ENCODE measurements at places on chromosomes 13 and 19.

DNA sequence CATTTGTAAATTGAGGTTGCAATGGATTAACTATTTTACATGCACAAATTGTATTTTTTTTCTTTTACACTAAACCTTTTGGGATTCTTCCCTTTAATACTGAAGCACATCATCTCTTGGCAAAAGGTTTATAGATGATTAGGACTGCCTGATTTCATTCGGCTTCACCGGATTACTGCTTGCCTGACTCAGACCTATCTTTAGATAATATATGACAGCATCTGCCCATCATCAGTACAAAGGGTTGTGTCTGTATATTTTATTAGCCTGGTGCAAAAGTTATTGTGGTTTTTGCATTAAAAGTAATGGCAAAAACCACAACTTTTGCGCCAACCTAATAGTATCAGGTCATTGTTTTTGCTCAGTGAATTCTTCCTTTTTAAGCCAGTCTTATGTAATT, 316.2 kb upstream of the HTR2A start:
- no peak for DNase-seq

GRCh38 chr13:47420568-47420967, 523.7 kb upstream of the HTR2A start:
- no peak for DNase-seq

- no peak for DNase-seq
These were observed 32.3 kb downstream of the DPF1 start for GRCh38 chr19:38191747-38192146.

DNA sequence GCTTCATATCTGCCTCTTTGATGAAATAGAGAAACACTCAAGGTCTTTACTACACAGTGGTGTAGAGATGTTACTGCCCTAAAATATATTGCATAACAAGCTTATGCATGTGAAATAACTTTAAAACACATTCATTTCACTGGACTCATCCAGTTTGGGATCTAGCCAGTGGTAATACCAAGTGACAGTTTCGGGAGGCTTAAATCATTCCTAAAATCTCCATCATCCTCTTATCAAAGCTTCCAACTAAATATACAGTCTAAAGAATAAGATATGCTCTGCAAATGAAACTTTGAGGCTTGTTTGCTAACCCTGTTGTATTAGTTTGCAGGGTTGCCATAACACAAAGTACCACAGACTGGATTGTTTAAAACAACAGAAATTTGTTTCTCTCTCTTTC, 52.8 kb downstream of the THSD1 start:
- DNase-seq = no peak

- no peak for DNase-seq
These were observed 18.6 kb upstream of the TIMM44 start for GRCh38 chr19:7961920-7962626.

GRCh38 chr13:43031881-43032280, 8.5 kb downstream of the DNAJC15 start:
- no peak for DNase-seq

GRCh38 chr13:100361504-100361903, 227.1 kb downstream of the GGACT start:
- no peak for DNase-seq

GRCh38 chr13:41188584-41188983, 5.8 kb downstream of the KBTBD7 start:
- DNase-seq = no peak

GRCh38 chr19:8302357-8302691, 5.8 kb downstream of the CD320 start:
- peak; percentile 59 for DNase-seq

DNA sequence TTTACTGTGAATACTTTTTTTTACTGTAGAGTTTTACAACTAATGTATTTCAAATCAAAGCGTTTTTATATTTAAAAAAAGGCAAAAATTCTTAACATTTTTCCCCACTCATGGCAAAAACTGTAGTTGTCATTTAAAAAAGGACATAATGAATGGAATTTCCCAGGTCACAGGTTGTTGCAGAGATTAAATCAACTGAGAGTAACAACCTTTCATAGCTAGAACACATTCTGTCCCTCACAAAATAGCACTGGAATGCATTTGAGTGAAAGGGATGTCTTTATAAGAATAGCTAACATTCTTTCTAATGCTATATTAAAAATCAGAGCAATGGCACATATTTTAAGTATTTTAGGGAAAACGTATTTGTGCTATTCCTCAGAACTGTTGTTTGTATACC, 1393.3 kb upstream of the ATXN8OS start:
- no peak for DNase-seq

GRCh38 chr19:55368701-55369563, 1.3 kb downstream of the IL11 start:
- DNase-seq = no peak

- no peak for DNase-seq
These were observed 163.7 kb downstream of the KLF12 start for GRCh38 chr13:73970421-73971055.

- DNase-seq = no peak
These were observed 35.3 kb upstream of the MYO16 start for GRCh38 chr13:108594153-108594552.

GRCh38 chr13:48121733-48122132, 26.8 kb upstream of the MED4 start:
- DNase-seq = no peak

DNA sequence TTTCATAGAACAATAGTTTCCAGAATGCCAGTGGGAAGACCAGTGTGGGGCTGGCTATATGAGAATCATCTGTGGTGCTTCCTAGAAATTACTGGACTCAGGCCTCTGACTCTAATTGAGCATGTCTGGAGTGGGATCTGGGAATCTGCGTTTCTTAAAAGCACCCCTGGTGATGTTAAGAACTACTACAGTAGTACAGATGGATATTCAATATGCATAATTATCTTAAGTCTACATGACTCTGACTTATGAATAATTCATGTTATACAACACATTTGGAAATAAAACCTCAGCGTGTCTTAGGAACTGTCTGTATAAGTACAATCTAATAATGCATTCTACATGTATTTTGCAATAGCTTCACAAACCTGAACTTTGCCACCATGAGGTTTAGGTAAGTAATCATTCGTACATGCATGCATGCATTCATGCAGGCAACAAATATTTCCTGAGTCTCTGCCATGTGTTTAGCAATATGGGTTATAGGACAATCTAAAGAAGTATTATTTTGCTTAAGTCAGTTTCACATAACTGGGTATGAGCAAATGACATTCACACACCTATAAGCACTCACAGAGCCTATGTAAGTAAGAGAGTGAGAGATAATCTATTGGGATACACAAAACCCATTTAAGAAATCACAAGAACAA, 62.0 kb downstream of the EPSTI1 start:
- DNase-seq = no peak

- DNase-seq = peak; percentile 94
These were observed 264.3 kb downstream of the FOXO1 start for GRCh38 chr13:40401911-40402776.

GRCh38 chr13:83168590-83168989, 713.7 kb downstream of the SLITRK1 start:
- no peak for DNase-seq

- DNase-seq = no peak
These were observed 25.3 kb downstream of the RNASEH2B start for GRCh38 chr13:50934735-50935435.

GRCh38 chr13:44697058-44697457, 120.9 kb upstream of the TSC22D1 start:
- DNase-seq = no peak

DNA sequence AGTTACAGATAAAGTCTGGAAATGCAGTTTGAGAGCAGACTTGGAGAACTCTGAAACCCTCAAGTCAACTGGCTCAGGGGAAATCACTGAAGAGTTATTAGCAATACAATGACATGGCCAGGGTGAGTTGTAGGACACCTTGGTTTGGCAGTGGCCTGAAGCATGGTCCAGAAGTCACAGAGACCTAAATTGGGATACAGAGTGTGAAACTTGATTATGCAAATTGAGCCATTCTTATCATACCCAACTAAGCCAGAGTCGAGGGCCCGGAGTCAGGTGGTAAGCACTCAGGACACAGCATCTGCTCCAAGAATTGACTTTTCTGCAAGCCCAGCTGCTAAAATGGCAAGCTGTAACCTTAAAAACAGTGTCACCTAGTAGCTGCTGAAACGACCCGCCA, 224.5 kb downstream of the DCLK1 start:
- no peak for DNase-seq

DNA sequence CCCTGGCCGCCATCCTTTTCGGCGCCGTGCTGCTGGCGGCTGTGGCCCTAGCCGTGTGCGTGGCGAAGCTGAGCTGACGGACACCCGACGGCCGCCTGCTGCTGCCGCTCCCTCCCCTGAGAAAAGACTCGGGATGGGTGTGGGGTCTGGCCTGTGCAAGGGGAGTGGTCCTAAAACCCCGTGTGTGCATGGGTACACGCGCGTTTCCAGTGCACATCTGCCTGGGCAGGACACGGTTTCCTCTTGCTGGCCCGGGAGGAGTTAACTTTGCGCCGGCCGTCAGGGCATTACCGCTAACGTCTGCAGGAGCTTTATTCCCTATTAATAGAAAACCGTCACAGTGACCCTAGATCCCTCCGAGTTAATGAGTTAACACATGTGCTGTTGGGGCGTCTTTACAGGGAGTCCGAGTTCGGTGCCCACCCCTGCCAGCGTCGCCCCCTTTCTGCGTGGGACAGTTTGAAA, 1.3 kb downstream of the RGS9BP start:
- no peak for DNase-seq

- DNase-seq = no peak
These were observed 32.6 kb downstream of the TFDP1 start for GRCh38 chr13:113616991-113617749.

DNA sequence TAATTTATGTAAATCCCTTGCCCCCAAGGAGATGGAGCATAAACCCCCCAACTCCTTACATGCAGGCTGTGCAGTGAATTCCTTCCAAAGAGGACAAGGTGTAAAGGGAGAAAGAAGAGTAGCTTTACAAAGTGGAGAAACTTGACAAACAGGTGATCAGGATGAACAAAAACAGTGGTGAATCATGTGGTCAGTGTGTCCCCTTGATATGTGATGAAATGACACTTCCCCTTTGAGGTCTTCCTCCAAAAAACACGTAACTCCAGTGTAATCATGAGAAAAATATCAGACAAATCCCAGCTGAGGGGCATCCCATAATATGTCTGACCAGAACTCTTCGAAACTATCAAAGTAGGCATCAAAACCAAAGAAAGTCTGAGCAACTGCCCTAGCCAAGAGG, 29.5 kb upstream of the AKT2 start:
- DNase-seq = no peak

GRCh38 chr19:38369584-38369983, 4.8 kb upstream of the PSMD8 start:
- DNase-seq = no peak

GRCh38 chr19:18446811-18447359, 9.0 kb upstream of the ISYNA1 start:
- no peak for DNase-seq

GRCh38 chr13:108409730-108410129, 140.2 kb downstream of the TNFSF13B start:
- DNase-seq = no peak

- peak; percentile 21 for DNase-seq
These were observed 54.7 kb upstream of the F7 start for GRCh38 chr13:113050734-113051431.

GRCh38 chr13:97978651-97979050, 25.2 kb downstream of the IPO5 start:
- no peak for DNase-seq

DNA sequence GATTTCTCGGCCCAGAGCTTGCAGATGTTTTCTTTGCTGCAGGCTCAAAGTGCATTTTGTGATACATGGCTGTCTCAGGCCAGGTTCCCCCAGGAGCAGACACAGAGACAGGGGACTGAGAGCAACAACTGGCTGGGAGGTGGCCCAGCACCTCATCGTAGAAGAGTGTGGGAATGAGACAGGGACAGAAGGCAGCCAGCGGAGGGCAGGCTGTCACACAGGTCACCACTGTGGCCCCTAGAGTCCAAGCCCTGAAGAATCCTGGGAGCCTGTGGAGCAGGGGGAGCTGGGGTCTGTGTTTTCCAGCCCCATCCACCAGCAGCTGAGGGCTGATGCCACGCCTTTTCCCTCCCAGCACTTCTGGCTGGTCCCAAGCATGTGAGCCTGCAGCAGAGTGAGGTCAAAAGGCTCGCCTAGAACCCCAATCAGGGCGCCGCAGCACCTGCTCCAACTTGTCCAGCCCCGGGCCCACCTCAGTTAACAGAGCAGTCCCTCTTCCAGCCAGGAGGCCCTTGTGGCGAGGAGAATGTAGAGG, 723.8 kb downstream of the UQCRFS1 start:
- no peak for DNase-seq

GRCh38 chr13:40974460-40975407, 44.4 kb downstream of the ELF1 start:
- no peak for DNase-seq

GRCh38 chr19:53545271-53546065, 7.5 kb downstream of the ZNF331 start:
- DNase-seq = no peak

DNA sequence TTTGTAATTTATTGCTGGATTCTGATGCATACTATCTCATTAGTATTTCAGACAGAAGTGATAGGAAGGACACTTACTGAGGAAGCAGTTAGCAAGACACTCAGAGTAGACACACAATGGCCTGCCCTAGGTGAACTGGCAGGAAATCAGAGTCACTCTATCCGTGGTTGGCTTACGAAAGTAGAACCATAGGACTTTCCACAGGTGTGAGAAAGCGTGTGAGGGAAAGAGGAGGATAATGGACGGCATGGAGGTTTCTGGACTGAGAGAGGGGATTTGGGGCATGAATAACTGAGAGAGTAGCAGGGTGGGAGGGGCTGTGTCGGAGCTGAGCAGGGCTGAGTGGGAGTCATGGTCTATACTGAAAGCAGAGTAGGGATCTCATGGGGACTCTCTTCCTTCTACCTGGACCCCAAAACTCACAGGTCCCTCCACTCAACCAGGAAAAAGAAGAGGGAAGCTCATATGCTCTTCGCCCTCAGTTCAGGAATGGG, 18.7 kb upstream of the EID2 start:
- DNase-seq = no peak

DNA sequence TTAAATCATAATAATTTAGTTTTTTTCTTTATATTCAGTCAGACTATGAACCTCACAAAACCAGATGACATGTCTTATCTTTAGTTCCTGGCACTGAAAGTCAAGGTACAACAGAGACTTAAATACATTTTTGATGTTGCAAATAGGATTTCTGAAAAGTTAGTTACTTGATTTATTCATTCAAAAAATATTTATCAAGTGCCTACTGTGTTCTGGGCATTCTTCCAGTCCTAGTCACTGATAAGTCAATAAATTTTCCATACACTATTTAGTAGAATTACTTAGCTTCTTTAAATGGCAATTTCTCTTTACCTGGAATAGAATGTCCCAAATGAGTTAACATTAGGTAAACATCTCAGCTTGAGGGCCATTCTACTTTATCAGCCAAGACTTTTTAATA, 938.3 kb upstream of the PCDH9 start:
- DNase-seq = no peak

- no peak for DNase-seq
These were observed 174.4 kb downstream of the SLC7A1 start for GRCh38 chr13:29421118-29421517.

- no peak for DNase-seq
These were observed 82.4 kb downstream of the COL4A1 start for GRCh38 chr13:110224519-110224918.
